ENCODE measurements at places on chromosomes 2 and 18.

GRCh38 chr2:180205621-180206235 is 198.6 kb upstream of the CWC22 start:
- DNase-seq: no peak

DNA sequence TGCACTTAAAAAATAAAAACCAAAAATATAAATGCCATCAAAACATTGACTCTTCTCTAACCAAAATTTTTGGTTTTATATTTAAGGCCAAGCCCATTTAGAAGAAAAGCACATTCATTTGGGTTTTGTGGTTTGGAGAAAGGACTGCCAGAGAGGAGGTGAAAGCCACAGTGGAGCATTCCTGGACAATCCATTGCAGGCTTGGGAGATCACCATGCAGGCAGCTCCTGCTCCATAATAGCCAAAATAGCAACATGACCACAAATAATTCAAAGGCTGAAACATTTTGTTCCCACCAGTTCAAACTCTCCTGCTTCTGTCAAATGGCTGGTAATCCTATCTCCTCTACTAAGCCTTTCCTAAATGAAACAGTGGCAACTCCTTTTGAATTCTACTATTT is 73.5 kb downstream of the GALNT3 start:
- DNase-seq: no peak

- no peak for DNase-seq
Observed at GRCh38 chr2:52311862-52312261, 1279.9 kb upstream of the NRXN1 start.

DNA sequence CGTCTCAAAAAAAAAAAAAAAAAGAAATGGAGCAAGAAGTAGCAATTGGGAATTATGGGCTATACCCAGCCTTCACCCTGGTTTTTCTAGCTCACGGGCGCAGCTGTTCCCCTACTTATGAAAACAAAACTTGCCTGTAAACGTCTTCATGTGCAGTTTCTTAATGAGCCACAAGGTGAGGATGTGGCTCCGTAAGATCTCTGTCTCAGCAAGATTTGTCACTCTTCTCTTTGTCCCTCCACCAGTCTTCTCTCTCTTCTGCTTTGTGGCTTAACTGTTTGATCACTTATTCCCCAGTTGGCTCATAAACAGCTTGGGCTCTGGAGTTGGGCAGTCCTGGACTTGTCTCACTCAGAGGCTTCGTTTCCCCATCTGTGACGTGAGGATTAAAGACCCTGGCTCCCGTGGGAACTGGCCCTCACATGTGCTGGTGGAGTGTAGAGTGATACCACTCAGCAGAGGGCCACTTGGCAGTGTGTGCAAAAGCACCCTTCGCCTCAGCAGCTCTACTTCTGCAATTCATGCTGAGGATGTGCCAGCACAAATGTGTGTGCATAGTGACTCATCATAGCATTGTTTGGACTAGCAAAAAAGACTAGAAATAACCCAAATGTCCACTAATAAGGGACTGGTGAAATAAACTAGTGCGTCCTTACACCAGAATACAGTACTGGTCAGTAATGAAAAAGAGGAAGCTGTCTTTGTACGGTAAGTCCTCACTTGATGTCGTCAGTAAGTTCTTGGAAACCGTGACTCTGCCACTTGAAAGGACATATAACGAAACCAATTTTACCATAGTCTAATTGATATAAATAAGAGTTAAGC is 8.7 kb downstream of the CEP68 start:
- no peak for DNase-seq

GRCh38 chr2:139828011-139828410 is 1047.8 kb upstream of the NXPH2 start:
- DNase-seq: no peak

Measured in stimulated activated CD4-positive, alpha-beta T cell treated with anti-CD3 and anti-CD28 coated beads, Interleukin-15, amount 100 ng/mL, for 1 hour (primary cell).